ENCODE measurements at places on chromosomes 12 and 14.

GRCh38 chr12:131900397-131900796, 6.0 kb downstream of the ULK1 start:
- peak; percentile 91 for DNase-seq

DNA sequence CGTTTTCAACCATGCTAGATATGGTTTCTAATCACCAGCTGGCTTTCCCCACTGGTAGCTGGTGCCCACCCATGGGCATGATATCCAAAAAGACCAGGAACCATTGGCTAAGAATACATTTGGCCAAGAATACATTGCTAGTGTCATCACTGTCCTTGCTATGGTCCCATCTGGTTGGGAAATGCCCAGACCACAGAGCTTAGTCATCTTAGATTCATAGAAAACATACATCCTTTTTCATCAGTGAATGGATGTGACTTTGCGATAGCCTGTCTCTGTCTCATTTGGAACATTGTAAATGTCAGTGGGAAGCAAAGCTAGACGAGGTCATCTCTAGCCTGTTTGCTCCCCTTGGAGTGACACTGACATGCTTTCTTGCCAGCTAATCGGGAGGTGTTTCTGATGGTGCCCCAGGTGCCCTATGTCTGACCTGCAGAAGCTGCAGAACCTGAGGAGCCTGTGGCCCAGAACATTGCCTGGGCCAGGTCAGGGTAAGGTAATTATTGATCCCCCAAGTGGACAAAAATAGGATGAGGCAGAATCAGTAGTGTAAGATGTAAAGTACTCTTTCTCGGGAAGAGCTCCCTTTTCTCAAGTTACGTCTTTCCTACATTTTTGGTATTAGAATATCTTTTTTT, 194.8 kb downstream of the SLC41A2 start:
- peak; percentile 39 for DNase-seq

DNA sequence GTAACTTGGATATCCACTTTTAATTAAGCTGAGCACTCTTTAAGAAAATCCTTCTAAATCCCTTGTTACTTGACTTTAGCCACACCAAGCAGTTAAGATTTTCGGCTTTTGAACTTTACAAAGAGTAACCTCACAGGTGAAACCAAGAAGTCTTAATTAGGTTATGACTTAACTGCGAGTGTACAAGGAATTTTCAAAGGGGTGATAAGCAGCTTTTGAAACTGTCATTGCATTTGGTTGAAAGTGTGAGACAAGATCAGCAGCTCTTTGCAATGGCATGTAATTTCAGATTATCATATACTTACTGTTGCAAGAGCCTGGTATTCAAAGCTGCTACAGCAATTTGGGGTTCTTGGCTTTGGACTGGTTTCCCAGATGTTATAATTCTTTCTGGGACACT, 137.5 kb downstream of the TMEM117 start:
- DNase-seq, result no peak

- no peak for DNase-seq
Observed at GRCh38 chr14:36194663-36195062, 18.1 kb upstream of the PTCSC3 start.

DNA sequence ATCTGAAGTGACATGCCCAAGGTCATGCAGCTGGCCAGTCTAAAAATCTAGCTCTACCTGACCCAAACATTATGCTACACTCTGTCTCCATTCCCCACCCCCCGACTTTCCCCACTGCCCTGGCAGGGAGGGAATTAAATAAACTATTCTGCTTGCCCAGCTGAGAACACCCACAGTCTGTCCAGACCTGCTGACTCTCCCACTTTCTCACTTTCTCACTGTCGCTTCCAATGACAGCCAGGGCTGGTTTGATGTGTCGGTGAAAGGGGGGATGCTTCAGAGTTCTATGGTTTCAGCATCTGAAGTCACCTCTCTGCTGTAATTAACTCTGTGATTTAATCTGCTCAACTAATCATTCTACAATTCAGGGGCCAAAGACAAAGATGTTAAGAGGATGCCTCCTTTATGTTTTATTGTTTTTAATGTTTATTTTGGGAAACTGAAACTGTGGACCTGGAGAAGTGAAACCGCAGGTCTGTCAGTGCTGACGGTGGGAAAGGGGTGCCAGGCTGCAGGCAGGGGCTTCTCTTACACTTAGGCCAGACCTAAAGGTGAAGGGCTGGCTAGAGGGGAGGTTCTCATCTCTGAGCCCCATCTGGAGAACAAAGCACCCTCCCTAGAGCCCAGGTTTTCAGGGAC, 8.1 kb upstream of the MSI1 start:
- DNase-seq, result no peak

- no peak for DNase-seq
Observed at GRCh38 chr12:6830999-6831398, 2.8 kb downstream of the P3H3 start.

- DNase-seq, result no peak
Observed at GRCh38 chr14:89638891-89639290, 221.9 kb upstream of the FOXN3 start.

Measured in islet precursor cell (in vitro differentiated cells).